Thyroid gland (tissue), 4 donors: ENCODE measurements at places on chromosomes 7 and 10.

DNA sequence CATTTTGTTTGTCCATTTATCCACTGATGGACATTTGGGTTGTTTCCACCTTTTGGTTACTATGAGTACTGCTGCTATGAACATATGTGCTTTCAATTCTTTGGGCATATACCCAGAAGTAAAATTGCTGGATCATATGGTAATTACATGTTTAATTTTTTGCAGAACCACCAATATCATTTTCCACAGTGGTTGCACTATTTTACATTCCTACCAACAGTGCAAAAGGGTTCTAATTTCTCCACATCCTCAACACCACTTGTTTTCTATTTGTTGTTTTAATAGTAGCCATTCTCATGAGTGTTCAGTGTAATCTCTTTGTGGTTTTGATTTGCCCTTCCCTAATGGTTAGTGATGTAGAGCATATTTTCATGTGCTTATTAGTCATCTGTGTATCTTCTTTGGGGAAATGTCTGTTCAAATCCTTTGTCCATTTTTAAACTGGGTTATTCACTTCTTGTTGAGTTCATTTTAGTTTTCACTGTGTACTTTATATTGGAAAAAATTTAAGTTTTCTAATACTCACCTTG, 101.9 kb downstream of the HIBADH start:
- no peak for DNase-seq

DNA sequence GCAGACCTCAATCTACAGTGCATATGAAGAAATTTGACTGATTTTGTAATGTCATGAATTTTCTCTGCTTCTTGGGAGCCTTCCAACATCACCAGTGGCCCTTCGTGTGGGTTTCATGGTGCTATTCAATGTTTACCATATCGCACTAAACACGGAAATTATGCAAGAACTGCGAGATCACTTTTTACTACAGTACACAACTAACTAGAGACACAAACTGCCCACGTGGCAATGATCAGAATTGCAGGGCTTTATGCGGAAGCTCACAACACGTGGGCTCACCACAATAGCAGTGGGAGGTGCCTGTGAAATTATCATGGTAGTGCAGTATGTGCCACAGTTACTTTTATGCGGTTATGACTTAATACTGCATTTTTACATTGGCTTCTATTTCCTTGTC, 449.7 kb upstream of the KLF6 start:
- DNase-seq, result no peak

DNA sequence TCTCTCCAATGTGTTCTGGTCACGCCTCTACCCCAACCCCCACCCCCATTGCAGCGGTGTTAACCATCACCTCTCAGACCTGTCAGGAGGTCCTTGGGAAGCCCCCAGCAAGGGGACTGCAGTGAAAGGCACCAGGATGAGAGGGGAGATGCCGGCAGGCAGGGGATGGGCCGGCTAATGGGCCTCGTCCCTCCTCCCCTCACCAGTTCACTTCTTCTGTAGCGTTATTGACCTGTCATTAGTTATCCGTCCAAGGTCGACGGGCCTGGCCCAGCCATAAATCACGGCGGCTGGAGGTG, 18.8 kb downstream of the POLL start:
- no peak for DNase-seq

DNA sequence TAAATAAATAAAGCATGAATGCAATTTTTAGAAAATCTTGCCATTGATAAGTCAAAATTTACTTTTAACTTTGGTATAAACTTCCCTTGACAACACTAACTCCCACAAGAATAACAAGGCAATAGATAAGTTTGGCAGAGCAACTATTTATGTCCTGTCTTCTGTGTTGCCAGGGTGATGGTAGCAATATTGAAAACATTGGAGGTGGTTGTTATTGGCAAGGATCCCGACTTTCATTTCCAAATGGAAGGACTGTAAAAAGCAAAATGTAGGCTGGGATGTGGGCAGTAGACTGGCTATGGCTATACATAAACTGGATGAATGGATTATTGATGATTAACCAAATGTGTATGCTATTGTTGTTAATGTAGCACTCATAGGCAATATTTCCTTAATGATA, 134.9 kb upstream of the CACNA2D1 start:
- DNase-seq, result no peak

DNA sequence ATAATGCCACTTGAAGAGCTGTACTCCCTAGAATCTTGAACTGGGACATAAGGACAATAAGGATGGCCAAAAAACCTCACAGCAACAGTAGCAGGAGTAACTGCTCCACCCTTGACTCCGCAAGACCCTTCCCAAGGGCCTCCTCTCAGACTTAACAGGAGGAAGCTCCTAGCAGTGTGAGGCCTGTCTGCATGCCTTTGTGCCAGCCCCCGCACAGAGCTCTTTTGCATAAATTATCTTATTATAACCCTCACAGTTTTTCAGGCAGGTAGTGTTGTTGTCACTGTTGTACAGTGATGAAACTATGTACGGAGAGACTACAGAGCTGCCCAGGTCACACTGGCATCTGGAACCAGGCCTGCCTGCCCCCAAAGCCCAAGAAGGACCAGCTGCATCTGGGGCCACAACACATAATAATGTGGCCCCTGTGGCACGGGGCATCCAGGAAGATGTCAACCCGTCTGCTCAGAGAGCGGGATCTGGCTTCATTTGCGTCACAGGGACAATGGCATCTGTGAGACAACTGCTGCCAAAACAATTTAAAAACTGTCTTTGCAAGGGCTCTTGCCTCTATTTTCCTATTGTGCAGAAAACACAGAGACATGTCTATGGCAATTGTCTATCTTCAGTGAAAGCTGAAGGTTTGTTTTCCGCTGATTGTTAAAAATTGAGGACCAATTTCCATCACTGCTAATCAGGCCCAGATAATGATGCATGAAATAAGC, 249.3 kb upstream of the GRB10 start:
- DNase-seq, result no peak

- no peak for DNase-seq
These were observed 111.2 kb upstream of the PTN start for GRCh38 chr7:137454767-137455166.

- no peak for DNase-seq
These were observed 73.1 kb downstream of the GTF2IRD1 start for GRCh38 chr7:74526780-74527179.

GRCh38 chr10:71964743-71965515, 734 bp downstream of the CHST3 start:
- peak; percentile 73 for DNase-seq

- no peak for DNase-seq
These were observed 3.1 kb downstream of the CYP17A1 start for GRCh38 chr10:102834143-102834542.

DNA sequence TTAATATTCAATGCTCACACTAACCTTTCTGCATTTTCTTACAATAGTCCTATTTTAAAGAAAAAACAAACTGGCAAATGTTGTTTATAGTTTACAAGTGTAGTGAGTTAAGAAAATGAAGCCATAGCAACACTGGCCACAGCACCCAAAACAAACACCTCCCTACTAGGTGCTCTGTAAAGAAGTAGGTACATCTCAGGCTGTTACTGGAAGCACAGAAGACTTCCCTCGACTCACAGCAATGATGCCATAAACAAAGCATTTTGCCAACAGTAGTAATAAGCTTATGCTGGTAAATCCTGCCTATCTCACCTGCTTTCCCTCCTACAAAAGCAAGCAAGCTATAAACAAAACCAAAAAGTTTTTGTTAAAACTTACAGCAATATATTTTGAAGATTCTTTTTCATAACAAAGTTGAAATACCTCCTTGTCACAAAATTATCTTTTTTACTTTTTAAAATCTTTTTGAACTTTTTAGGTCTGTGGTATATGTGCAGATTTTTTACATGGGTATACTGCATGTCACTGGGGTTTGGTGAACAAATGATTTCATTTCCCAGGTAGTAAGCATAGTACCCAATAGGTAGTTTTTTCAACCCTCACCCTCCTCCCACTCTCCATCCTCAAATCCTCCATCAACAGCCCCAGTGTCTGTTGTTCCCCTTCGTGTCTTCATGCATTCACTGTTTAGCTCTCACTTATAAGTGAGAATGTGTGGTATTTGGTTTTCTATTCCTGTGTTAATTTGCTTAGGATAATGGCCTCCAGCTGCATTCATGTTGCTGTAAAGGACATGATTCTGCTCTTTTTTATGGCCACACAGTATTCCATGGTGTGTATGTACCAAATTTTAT, 28.4 kb downstream of the COA1 start:
- no peak for DNase-seq

- no peak for DNase-seq
These were observed 749.4 kb downstream of the AUTS2 start for GRCh38 chr7:70347463-70348254.

DNA sequence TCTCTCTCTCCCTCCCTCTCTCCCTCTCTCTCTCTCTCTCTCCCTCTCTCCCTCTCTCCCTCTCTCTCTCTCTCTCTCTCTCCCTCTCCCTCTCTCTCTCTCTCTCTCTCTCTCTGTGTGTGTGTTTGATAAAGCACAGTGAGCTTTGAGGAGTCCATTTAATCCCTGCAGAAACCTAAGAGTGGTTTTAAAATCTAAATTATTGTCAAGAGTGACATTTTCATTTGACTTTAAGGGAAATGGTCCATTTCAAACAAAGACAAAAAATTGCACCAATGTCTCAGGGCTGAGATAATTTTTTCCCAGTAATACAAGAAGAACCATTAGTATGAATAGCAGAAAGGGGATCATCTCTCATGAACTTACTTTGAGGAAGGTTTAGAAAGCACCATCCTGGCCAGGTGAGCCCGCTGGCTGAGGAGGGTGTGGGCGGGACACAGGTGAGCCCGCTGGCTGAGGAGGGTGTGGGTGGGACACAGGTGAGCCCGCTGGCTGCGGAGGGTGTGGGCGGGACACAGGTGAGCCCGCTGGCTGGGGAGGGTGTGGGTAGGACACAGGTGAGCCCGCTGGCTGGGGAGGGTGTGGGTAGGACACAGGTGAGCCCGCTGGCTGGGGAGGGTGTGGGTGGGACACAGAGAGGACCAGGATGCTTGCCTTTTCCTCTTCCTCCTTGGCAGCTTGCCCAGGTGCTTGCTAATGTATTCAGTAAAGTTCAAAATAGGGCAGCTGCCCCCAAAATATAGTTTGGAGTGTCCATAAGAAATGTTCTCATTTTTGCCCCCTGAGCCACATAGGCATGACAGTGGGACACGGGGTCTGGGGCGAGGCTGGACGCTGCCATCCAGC, 125.0 kb downstream of the DNAJB6 start:
- DNase-seq, result no peak
